ENCODE measurements at places on chromosomes 12 and 14.

DNA sequence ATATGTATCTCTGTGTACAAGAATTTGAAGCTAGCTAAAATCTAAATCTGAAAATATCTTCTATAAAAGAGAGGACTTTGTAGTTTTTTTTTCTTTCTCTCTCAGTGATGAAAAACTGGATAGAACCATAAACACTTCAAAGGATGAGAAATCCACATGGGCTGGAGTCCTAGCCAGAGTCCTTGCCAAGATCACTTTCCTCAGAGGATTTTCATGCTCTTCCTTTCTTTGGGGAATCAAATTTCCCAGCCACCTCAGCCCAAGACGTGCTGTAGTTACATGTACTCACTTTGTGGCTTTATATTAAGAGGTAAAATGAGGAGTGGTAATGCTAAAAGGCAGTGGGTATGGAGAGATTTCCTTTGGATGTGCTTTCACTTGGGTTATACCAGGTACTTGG, 110.3 kb downstream of the SLC38A1 start:
- no peaks in the 10 kb centered on the region for H3K27me3 ChIP-seq
- H3K27ac ChIP-seq, result no peak overlapping the region
- DNase-seq, result no peak
- H3K36me3 ChIP-seq, result peaks cover 9% of the 10 kb centered on the region

- H3K36me3 ChIP-seq, result peaks cover 14% of the 10 kb centered on the region
- H3K27ac ChIP-seq, result no peak overlapping the region
- H3K27me3 ChIP-seq, result no peaks in the 10 kb centered on the region
- DNase-seq, result no peak
- H3K4me3 ChIP-seq, result no peak overlapping the region
- peaks cover 27% of the 10 kb centered on the region for H3K4me1 ChIP-seq
Measured at GRCh38 chr12:121468499-121468801, 68.5 kb downstream of the RNF34 start.

- H3K27ac ChIP-seq, result no peak overlapping the region
- H3K4me3 ChIP-seq, result no peak overlapping the region
- no peak for DNase-seq
- no peaks in the 10 kb centered on the region for H3K27me3 ChIP-seq
- no peaks in the 10 kb centered on the region for H3K36me3 ChIP-seq
Measured at GRCh38 chr12:116302166-116303058, 24.9 kb upstream of the MED13L start.

- DNase-seq, result peak; percentile 51
- no peak overlapping the region for H3K4me3 ChIP-seq
- H3K27ac ChIP-seq, result no peak overlapping the region
- no peaks in the 10 kb centered on the region for H3K4me1 ChIP-seq
Measured at GRCh38 chr12:127677537-127678131, 589.3 kb upstream of the TMEM132C start.

- H3K36me3 ChIP-seq, result peaks cover 18% of the 10 kb centered on the region
- no peak overlapping the region for H3K4me3 ChIP-seq
- no peak for DNase-seq
- H3K4me1 ChIP-seq, result peaks cover 2% of the 10 kb centered on the region
Measured at GRCh38 chr12:1147821-1148220, 156.8 kb downstream of the ERC1 start.

- no peak overlapping the region for H3K27ac ChIP-seq
- H3K4me3 ChIP-seq, result no peak overlapping the region
- DNase-seq, result no peak
- peaks cover 11% of the 10 kb centered on the region for H3K27me3 ChIP-seq
- peaks cover 12% of the 10 kb centered on the region for H3K4me1 ChIP-seq
Measured at GRCh38 chr12:57552835-57553313, 3.0 kb downstream of the KIF5A start.

DNA sequence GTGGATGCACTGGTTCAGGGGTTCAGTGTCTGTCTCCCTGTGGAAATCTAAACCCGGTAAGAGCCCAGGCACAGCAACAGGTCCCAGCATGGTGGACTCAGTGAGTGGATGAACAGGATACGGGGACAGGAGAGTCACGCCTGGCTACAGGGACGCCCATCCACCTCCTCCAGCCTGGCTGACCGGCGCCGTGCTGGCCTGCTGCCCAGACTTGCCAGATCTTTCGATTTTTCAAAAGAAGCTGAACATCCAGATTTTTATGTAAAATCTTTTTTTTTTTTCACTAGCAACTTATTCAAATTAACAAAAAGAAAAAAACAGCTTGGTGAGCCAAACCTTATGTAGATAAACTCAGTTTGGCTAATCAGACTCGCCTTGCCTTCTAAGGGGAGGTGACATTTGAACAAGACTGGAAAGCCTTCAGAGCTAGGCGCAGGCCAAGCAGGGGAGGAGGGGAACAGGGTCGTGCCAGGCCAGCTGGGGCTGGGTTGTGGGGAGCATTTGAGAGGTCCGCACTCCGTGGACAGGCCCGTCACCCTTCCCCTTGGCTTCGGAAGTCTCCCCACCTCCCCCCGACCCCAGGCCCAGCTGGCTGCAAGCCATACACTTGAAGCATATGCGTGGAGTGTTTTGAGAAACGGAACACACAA, 87.8 kb upstream of the NCOR2 start:
- H3K27me3 ChIP-seq, result peaks cover 16% of the 10 kb centered on the region
- no peak for DNase-seq
- H3K4me1 ChIP-seq, result no peaks in the 10 kb centered on the region
- no peak overlapping the region for H3K27ac ChIP-seq

GRCh38 chr12:5166976-5167375, 123.3 kb downstream of the KCNA5 start:
- H3K27ac ChIP-seq, result no peak overlapping the region
- no peak for DNase-seq
- no peak overlapping the region for H3K4me3 ChIP-seq
- H3K36me3 ChIP-seq, result no peaks in the 10 kb centered on the region
- H3K27me3 ChIP-seq, result peaks cover 10% of the 10 kb centered on the region

- peaks cover 40% of the 10 kb centered on the region for H3K36me3 ChIP-seq
- DNase-seq, result no peak
- H3K27me3 ChIP-seq, result no peaks in the 10 kb centered on the region
- H3K27ac ChIP-seq, result peak overlapping the region; percentile 39
- no peak overlapping the region for H3K4me3 ChIP-seq
Measured at GRCh38 chr14:50107850-50108249, 8.5 kb downstream of the VCPKMT start.

DNA sequence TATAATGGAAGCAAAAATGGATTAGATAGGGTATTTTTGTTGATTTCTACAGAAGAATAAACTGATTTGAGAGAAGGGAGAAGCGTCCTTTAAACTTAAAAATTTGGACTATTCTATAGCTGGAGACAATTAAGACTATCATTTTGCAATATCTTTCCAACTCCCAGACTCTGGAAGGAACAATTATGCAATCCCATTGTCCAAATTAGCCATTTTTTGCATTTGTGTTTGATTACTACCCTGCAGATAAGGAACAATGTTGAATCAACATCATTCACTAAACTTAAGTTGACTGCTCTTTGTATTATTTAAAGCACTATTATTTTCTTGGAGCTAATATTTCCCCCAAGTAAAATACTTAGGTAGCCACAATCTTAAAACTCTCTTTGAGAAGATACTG, 34.8 kb upstream of the SELPLG start:
- H3K36me3 ChIP-seq, result no peaks in the 10 kb centered on the region
- H3K27me3 ChIP-seq, result no peaks in the 10 kb centered on the region
- H3K27ac ChIP-seq, result no peak overlapping the region
- no peak overlapping the region for H3K4me3 ChIP-seq

DNA sequence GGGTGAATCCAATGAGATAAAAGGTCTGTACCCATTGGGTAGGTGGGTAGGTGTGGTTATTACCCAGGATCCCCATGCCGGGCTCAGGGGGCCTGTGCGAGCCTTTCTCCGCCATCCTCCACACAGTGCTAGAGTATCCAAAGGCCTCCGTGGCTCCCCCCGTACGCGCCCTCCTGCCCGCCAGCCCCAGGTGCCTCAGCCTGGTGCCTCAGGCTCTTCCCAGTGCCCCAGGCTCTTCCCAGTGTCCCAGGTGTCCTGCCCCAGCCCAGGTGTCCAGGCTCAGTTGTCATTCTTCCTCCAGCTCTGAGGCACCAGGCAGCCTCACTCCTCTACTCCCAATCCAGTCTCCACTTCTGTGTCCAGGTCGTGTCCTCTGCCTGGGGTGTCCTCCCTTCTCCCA, 27.6 kb upstream of the YY1 start:
- H3K27me3 ChIP-seq, result no peaks in the 10 kb centered on the region
- no peak for DNase-seq
- no peak overlapping the region for H3K27ac ChIP-seq
- peaks cover 28% of the 10 kb centered on the region for H3K4me1 ChIP-seq
- H3K4me3 ChIP-seq, result no peak overlapping the region
- H3K36me3 ChIP-seq, result no peaks in the 10 kb centered on the region

GRCh38 chr14:65167072-65167645, 64.8 kb upstream of the MAX start:
- H3K4me1 ChIP-seq, result peaks cover 25% of the 10 kb centered on the region
- H3K36me3 ChIP-seq, result no peaks in the 10 kb centered on the region
- H3K27ac ChIP-seq, result no peak overlapping the region

DNA sequence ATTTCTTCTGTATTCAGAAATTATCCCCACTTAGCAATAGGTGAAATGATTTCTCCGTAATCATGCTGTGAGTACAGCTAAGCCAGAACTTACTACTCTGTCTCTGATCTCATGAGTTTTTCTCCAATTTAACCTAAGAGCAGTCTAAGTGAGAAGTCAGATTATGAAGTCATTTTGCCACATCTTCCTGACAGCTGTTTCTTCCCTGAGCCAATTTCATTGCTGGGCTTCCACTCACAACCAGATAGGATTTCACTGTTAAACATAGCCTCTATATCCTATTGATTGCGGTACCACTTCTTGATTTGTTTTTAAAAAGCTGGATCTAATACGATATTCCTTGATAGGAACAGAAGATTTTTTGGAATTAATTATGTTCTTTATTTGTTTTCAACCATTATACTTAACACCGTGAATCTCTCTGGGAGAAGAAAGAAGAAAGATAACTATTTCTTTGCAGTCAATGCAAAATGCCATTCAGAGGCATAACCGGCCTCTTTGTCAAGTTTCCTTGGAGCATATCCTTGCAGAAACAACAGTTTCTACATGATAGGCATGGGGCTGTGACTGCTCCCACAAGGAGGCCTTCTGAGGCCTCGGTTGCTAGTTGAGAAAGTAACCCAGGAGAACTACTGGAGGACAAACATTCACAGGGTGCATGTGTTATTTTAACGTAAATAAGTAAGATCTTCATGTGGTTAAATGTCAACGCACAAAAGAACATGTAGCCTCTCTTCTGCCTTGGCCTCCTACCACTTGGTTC, 212.2 kb downstream of the NPAS3 start:
- DNase-seq, result no peak
- no peak overlapping the region for H3K27ac ChIP-seq
- H3K4me1 ChIP-seq, result no peaks in the 10 kb centered on the region
- H3K4me3 ChIP-seq, result no peak overlapping the region
- H3K27me3 ChIP-seq, result no peaks in the 10 kb centered on the region

- no peak within 1 kb of the TSS for H3K27ac ChIP-seq
- H3K4me1 ChIP-seq, result peaks cover 7% of the 10 kb centered on the region
- H3K4me3 ChIP-seq, result peak within 1 kb of the TSS; percentile 51
- peaks cover 37% of the 10 kb centered on the region for H3K27me3 ChIP-seq
- no peak for DNase-seq
- no peaks in the 10 kb centered on the region for H3K36me3 ChIP-seq
Measured at GRCh38 chr14:29927376-29928116, at the start of gene PRKD1. Gene PRKD1 (minus strand): TSS chr14:29927847.

All from activated naive CD8-positive, alpha-beta T cell treated with anti-CD3 and anti-CD28 coated beads, Interleukin-2, amount 50 U/mL, for 24 hours (primary cell).